ENCODE measurements at places on chromosomes 1 and 21.

DNA sequence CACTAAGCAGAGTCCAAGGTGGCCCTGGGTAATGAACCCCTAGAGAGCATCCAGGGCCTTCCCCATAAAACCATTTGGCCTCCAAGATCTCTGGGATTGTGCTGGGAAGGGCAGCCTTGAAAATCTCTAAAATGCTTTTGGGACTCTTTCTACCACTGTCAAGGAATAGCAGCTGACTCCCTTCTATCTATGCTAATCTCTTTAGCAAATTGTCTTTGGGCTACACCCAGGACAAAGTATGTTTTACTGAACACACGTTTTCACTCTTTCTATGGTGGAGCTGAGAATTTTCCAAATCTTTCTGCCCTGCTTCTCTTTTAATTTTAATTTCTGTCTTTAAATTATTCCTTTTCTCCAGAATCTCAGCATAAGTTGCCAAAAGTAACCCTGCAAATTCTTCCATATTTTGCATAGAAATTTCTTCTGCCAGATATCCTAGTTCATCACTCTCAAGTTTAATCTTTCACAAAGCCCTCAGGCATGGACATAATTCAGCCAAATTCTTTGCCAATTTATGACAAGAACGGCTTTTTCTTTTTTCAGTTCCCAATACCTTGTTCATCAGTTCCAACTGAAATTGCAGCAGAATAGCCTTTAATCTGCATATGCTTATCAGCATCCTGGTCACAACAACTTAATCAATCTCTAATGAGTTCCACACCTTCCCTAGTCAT is 687.0 kb upstream of the ADGRL4 start:
- no peak for DNase-seq

- DNase-seq, result no peak
These were observed 53.0 kb downstream of the IER5 start for GRCh38 chr1:181141431-181141910.

- no peak for DNase-seq
These were observed 9.2 kb downstream of the GPR157 start for GRCh38 chr1:9119745-9120144.

DNA sequence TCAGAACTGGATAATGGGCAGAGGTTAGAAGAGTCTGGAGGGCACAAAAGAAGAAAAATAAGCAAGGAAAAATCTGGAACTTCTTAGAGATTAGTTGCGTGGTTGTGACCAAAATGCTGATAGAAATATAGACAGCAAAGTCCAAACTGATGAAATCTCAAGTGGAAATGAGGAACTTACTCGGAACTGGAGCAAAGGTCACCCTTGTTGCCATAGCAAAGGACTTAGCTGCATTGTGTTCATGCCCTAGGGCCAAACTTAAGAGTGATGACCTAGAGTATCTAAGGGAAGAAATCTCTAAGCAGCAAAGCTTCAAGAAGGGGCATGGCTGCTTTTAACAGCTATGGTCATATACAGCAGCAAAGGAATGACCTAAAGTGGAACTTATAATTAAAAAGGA is 180.0 kb downstream of the TTLL7 start:
- DNase-seq, result no peak

DNA sequence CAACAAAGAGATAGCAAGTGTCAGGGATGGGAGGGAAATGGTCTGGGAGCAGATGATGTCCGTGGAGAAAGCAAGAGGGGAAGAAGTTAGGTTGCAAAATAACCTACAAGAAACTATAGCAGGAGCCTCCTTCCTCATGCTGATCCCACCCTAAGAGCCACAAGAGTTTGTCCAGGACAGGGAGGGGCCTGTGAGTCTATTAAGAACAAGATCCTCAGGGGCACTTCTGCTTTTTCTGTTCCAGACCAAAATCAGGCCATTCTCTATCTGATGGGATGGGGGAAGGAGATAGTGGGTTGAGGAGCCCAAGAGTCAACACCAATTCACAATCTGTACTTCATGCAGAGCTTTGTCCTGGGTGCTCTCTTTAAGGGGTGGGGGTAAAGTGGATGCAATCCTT is 7.7 kb upstream of the ATP1A4 start:
- DNase-seq, result no peak

GRCh38 chr1:223289621-223290020 is 74.4 kb downstream of the SUSD4 start:
- no peak for DNase-seq

DNA sequence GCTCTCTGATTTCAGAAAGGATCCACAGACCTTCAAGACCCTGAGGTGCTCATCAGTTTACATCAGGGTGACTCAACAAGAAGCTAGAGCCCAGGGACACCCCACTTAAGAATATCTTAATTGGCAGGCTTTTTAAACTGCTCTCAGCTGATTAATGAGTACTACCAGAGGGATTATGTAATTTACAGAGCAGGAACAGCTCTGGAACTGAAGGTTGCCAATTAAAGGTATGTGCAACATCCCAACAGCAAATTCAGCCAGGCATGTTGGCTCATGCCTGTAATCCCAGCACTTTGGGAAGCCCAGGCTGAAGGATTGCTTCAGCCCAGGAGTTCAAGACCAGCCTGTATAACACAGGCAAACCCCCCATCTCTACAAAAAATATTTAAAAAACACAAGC is 295.7 kb downstream of the SETD4 start:
- no peak for DNase-seq

- DNase-seq, result peak; percentile 50
These were observed 7.7 kb downstream of the ARHGEF19 start for GRCh38 chr1:16204634-16205333.

- no peak for DNase-seq
These were observed 27.9 kb downstream of the CSF1 start for GRCh38 chr1:109938556-109938955.

DNA sequence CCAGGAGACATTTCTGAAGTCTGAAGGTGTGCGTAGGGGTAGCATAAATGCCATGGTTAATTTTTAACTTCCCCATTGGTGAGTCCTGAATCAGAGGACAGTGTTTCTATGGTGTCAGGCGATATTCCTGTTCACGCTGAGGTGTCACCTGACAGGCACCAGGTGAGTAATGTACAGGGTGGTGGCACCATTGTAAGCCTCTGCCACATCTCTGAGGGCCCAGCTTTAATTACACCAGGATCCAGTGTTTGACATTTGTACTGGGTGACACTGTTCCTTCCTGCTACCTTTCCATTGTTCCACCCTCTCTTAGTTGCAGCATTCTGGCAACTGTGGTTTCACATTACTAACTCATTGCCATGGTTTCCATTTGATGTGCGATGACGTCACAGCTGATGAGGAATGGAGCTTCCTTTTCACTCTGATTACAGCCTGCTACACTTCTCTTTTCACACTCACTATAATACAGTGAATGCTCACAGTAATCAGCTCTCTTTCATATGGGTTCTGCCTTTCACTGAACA is 40.6 kb upstream of the MARK1 start:
- DNase-seq, result no peak

DNA sequence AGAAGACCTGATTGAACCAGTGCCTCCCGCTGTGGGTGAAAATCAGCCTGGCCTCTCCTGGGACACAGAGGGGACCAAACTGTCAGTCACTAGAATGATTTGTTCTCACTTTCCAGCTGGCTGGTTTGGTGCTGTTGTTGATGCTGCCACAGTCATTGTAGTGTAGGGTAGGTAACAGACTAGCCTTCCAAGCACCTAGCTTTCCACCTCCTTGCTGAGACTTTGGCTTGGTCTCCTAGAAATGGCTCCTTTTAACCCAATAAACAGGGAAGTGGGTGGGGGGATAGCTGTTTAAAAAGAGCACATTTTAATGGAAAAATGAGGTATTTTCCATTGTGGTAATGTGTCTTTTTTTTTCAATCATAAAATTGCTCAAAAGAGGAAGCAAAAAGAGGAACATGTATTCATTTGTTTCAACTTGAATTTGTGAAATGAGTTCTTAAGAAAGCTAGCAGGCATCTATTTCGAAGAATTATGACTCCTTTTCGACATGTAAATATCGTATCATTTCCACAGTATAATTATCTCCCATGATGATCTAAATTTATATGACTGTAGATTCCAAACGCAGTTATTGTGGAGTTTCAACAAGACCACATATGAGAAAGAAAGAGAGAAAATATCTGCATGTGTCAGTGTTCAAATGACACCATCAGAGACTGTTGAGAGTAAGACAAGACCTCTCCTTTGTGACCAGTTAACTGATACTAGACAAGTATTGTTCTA is 190.1 kb downstream of the HLX start:
- DNase-seq, result peak; percentile 40

- DNase-seq, result peak; percentile 58
These were observed 6.9 kb upstream of the SLC35F3 start for GRCh38 chr1:233897325-233898162.

Measured in GM13977 (cell line).